ENCODE measurements at places on chromosomes 5 and 9. TPM values are rescaled to one million over a fixed set of nuclear protein-coding genes. Genes with fewer than 3 reads are reported as not detected.

GRCh38 chr5:73701566-73701965, 75.6 kb downstream of the ARHGEF28 start:
- no peak for DNase-seq

GRCh38 chr9:129270903-129271431, 92.9 kb upstream of the IER5L start:
- peak; percentile 72 for DNase-seq

GRCh38 chr9:20853866-20854265, 169.8 kb downstream of the FOCAD start:
- no peak for DNase-seq

DNA sequence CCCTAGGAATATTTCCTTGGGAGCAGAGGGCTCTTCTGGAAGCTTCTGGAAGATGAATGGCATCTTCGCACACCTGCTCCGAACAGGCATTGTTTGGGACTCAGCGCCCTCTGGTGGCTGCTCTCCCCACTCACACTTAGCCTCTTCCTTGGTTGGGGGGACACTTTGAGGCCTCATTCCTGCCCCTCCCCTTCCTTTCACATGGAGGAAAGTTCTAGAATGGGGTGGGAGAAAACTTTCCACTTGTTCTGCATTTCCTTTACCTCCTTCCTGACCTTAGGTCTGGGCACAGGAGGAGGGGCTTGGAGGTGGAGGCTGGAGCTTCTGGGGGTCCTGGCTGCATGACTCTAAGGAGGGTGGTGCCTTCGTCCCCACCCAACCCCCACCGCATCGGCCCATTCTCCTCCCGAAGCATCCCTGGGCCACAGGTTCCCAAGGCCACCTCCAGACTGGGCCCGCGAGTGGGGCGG, 19.3 kb upstream of the SMIM32 start:
- DNase-seq: no peak

- DNase-seq: no peak
Observed at GRCh38 chr9:132334364-132334763, 20.4 kb downstream of the SETX start.

GRCh38 chr5:178476531-178476930, 113.7 kb downstream of the COL23A1 start:
- no peak for DNase-seq

DNA sequence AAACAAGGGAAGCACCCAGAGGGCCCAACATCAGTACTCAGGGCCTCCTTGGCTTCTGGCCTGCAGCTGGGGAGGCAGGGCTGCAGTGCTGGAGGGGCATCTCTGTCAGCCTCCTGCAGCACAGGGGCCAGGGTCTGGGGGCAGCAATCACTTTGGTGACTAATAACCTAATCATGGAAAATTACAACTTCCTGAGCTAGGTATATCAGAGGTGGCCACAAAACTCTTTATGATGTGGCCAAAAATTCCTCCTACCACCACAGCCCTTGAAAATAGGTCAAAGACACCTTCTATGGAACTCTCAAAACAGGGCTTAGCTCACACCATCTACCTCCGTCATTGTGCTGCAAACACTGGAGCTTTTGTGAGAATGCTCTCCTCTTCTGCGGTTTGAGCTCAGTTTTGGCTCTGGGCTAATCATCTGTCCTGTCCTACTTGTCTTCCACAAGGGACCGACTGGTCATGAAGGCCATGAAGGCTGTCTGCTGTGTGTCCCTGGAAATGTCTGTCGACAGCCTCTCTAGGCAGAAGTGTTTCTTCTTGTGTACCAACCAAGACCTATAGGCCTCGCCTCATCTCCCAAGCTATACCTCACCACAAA, 28.6 kb downstream of the CSF2 start:
- DNase-seq: no peak

DNA sequence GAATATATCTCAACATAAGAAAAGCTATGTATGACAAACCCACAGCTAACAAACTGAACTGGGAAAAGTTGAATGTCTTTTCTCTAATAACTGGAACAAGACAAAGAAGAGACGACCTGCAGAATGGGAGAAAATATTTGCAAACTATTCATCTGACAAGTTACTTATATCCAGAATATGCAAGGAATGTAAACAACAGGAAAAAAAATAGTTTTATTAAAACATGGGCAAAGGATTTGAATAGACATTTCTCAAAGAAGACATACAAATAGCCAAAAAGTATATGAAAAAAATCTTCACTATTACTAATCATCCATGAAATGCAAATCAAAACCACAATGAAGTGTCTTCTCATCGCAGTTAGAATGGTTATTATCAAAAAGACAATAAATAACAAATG, 181.7 kb upstream of the TLX3 start:
- DNase-seq: no peak

- no peak for DNase-seq
Observed at GRCh38 chr5:56012281-56012963, 17.7 kb upstream of the IL6ST start.

DNA sequence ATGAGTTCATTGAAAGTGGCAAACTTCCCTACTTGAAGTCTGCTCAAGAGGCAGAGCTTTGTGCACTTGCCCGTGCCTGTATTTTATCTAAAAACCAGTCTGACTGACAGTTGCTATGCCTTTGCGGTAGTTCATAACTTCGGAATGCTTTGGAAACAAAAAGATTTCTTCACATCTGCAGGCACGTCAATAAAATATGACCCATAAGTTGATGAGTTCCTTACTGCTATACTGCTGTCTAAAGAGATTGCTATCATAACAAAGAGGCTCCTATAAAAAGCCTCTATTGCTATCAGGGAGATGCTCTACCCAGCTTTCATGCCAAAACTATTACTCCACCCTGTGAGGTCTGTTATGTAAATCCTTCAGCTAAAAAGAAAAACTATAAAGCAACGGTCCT, 25.4 kb upstream of the RNF20 start:
- DNase-seq: no peak

- no peak for DNase-seq
Observed at GRCh38 chr5:10337986-10338385, 15.5 kb upstream of the MARCHF6 start.

- DNase-seq: no peak
Observed at GRCh38 chr9:136437839-136438547, 1.7 kb downstream of the INPP5E start.

- no peak for DNase-seq
Observed at GRCh38 chr9:69047371-69047770, 11.8 kb downstream of the FXN start.

DNA sequence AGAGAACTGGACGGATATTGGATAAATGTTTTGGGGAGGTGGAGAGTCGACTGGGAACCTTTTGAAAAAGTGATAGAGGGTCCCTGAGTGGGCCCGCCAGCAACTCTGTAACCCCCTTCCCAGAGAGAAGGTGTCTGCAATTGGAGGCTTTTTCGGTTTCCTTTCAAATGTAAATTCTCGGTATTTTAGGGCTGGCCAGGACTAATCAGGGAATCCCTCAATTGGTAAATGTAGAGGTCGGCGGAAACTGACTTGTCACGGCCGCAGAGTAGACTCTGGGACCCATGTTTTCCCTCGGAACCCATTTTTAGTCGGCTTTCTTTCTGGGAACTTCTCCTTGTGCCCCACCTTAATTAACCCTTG, 524 bp downstream of the CCNB1 start:
- no peak for DNase-seq

DNA sequence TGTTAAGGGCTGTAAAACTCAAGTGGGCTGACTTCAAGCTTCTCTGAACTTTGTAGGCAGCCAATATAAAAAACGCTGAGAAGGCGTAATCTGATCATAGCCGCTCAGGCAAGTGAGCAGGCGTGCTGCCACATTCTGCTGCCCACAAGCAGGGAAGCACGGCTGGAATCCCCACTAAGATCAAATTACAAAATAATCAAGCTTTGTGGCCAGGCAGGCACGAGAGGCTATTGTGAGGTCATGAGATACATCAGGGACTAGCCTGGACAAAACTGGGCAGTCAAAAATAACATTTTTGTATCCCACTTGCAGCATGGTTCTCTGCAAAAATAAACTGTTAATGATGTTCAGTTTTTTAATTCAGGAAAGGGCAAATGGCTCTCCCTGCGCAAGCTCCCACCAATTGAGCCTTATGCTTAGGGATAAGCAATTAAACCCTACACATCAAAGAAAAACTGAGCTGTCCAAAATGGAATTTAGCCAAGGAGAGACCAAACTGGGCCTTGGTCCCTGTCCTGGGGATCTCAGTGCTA, 64.0 kb downstream of the POU5F2 start:
- DNase-seq: peak; percentile 79

- DNase-seq: no peak
Observed at GRCh38 chr9:124492818-124493217, 14.4 kb downstream of the NR5A1 start.

GRCh38 chr9:107488375-107489143, 1.0 kb downstream of the KLF4 start:
- DNase-seq: peak; percentile 95

DNA sequence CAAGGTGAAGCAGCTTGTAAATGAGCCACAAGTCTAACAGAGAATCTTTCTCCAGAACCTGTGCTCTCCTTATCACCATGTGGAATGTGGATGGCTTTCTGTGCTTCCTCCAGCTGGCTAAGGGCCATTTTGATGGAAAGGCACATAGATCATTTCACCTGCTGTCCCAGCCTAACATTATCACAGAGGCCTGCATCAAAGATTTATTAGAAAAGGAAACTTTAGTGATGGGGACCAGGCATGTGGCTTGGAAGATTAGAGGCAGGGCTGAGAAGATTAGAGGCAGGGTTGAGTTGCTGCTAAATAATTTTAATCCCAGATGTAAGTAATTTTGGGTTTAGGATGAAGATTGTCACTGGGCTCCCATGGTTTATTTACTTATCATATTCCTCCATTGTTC, 6.3 kb downstream of the SPEF2 start:
- no peak for DNase-seq

- peak; percentile 79 for DNase-seq
Observed at GRCh38 chr9:7097040-7097715, 339.4 kb downstream of the KDM4C start.

DNA sequence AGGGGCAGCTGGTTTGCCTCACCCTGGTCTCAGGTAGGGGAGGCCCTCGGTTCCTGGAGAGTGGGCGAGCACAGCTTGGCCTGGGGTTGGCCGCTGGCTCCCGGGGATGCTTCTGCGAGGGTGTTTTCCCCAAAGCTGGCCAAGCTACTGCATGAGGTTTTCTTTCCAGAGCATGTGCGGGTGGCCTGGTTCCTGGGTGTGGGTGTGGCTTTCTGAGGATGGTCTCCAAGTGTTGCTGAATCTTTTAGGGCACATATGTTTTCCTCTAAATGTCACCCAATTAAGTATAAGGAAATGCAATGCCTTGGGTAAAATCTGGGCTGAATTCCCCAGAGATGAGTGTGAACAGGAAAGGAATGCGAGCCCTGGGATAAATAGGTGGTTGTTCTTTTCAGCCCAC, 115.8 kb upstream of the ICE1 start:
- DNase-seq: no peak

- DNase-seq: no peak
Observed at GRCh38 chr5:174247301-174247700, 201.8 kb downstream of the NSG2 start.

- DNase-seq: no peak
Observed at GRCh38 chr5:81980598-81981260, 8.9 kb downstream of the ATG10 start.

DNA sequence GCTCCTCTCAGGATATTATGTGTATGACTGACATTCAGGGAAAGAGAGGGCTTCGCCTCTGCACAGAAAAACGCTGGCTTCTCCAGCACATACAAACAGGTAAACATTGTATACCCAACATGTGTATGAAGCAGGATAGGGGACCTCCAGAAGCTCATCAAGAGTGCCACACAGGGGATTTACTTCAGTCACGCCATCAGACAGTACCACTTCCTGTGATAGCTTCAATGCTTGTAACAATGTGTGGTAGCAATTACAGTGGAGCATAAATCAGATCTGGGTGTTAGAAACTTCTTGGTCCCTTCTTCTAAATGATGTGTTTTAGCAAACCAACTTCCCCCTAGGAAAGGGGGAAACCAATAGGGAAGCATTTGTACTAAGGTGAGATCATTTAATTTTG, 160.8 kb downstream of the TSSK1B start:
- DNase-seq: no peak

DNA sequence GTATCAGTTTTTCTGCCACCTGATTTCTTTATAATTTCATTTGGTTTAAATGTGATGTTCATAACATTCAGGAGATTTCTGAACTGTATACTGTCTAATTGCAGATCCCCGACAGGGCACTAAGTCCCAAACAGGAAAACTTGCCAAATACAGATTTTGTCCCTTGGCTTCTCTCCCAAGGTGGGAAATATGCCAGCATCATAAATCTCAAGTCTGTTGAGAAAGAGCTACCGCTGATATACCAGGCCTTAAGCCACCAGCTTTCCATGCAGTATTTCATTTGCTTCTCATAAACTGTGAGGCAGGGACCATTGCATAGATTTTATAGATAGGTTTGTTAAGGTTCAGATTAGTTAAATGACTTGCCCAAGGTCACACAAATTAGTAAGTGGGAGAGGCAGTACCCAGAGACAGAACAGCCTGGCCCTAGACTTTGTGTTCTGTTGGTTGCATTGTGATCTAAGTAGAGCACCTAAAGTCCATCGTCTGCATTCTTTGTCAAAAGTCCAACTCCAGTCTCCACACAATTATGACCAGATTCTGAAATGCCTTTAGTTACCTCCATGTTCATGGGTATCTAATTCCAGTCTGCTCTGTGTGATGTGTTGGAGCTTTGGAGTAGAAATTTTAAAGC, 16.2 kb downstream of the GPR21 start:
- DNase-seq: no peak

GRCh38 chr5:31934156-31934555, 240.0 kb downstream of the GOLPH3 start:
- no peak for DNase-seq

GRCh38 chr5:74953937-74954720, 87.9 kb upstream of the FAM169A start:
- no peak for DNase-seq

GRCh38 chr5:124735169-124735858, 11.1 kb downstream of the ZNF608 start:
- no peak for DNase-seq

- no peak for DNase-seq
Observed at GRCh38 chr5:73783828-73784227, 157.8 kb downstream of the ARHGEF28 start.

DNA sequence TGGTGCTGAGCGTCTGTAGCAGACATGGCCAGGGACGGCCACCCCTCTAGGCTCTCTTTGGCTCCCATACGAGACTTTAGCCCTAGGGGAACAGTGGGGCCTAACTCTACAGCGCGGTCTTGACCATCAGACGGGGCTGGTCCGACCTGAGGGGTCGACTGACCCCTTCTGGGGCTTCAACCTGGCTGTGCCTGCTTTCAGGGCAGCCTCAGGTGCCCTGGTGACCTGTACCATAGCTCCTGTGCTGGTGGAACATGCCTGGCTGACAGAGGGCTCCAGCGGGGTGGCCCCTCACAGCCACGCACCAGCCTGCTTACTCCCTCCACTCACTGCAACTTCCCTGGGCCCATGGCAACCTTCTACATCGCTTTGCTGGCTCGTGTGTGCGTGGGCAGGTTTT, 423.4 kb upstream of the SEMA6A start:
- DNase-seq: no peak

OBP2A gene
- total RNA-seq: not detected

C9 gene
- total RNA-seq: not detected

PCDHGA3 gene
- total RNA-seq: 2.0 TPM

MEIKIN gene
- not detected for total RNA-seq

BARHL1 gene
- not detected for total RNA-seq

CATSPER3 gene
- not detected for total RNA-seq

ABCA1 gene
- 32.9 TPM for total RNA-seq

CSF1R gene
- 30.8 TPM for total RNA-seq

OBP2B gene
- not detected for total RNA-seq

SLC34A1 gene
- total RNA-seq: not detected

EQTN gene
- total RNA-seq: not detected

NKD2 gene
- 5.0 TPM for total RNA-seq

NAIF1 gene
- total RNA-seq: 7.1 TPM

ARSI gene
- total RNA-seq: 1.9 TPM

UGT3A2 gene
- not detected for total RNA-seq
